ENCODE measurements at places on chromosomes 3 and 15.

DNA sequence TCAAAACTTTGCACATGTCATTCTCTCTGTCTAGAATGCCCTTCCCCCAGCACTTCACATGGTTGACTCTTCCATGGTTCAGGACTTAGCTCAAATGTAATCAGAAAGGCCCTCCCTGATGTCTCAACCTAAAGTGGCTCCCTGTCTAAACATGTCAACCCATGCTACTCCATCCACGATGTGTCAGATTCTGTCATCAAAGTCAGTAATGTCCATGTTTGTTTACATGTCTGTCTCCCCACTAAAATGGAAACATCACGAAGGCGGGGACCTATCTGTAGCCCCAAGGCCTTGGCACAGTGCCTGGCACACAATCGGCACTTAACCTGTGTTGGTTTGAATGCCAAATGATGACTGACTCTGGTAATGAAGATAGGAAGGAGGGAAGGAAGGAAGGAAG is 20.8 kb upstream of the SNTN start:
- no peak for DNase-seq

GRCh38 chr3:108301695-108302404 is 5.5 kb downstream of the HHLA2 start:
- DNase-seq = no peak

- DNase-seq = no peak
Measured at GRCh38 chr3:53728606-53729005, 117.6 kb downstream of the CHDH start.

DNA sequence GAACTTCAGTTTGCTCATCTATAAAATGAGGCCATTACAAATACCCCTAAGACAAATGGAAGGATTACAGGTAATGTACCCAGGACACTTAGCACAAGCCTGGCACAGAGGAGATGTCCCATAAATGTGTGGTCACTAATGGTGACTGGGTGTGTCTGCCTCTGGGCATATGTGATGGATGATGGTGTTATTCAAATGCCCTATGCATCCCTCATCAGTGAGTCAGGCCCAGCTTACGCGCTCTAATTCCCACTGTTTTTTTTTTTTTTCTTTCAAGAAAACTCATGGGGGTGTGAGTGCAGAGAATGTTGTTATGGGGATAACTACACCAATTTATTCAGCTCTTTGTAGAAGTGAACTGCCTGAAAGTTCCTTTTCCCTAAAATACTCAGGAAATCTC is 23.6 kb upstream of the KIF23 start:
- DNase-seq = no peak

DNA sequence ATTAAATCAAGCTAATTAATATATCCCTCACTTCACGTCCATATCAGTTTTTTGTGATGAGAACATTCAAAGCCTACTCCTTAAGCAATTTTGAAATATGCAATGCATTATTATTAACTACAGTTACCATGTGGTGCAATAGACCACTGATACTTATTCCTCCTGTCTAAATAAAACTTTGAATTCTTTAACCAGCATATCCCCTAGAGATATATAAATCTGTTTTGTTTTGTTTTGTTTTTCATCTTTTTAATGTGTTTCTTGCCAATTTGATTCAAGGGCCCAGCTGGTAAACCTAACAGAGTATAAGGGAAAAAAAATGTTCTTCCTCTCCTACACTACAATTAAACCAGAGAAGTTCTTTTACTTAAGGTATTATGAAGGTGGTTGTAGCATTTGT is 524.2 kb downstream of the NAALADL2 start:
- DNase-seq = no peak

GRCh38 chr3:93910097-93910496 is 63.6 kb downstream of the PROS1 start:
- no peak for DNase-seq

DNA sequence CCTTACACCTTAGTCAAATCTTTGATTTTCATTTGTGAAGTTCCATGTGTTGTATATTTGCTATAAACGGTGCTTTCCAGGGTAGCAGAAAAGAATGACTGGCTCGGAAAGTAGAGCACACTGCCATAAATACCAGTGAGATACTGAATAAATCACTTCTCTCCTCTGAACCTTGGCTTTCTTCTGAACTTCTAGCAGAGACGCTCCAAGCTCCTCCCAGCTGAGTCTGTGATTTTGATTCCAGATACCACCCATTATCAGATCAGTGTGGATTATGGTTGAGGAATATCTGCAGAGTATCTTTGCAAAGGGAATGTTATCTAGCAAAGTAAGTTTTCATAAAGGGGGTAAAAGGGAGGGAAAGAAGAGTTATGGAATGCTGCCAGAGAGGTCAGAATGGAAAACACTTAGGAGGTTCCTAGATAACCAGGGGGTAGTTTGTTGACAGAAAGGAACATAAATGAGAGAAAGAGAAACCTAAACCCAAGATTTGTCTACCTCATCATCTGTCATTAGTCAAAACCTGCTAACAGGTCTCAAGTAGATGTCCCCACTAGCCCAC is 98.5 kb upstream of the PSMD6 start:
- no peak for DNase-seq

- no peak for DNase-seq
Measured at GRCh38 chr3:148839805-148840204, 12.2 kb downstream of the CPB1 start.

GRCh38 chr3:154852515-154852914 is 227.6 kb upstream of the MME start:
- DNase-seq = no peak

- peak; percentile 3 for DNase-seq
Measured at GRCh38 chr15:91407269-91407889, 307.3 kb downstream of the SV2B start.

GRCh38 chr3:52036829-52037228 is 19.5 kb downstream of the DUSP7 start:
- no peak for DNase-seq

DNA sequence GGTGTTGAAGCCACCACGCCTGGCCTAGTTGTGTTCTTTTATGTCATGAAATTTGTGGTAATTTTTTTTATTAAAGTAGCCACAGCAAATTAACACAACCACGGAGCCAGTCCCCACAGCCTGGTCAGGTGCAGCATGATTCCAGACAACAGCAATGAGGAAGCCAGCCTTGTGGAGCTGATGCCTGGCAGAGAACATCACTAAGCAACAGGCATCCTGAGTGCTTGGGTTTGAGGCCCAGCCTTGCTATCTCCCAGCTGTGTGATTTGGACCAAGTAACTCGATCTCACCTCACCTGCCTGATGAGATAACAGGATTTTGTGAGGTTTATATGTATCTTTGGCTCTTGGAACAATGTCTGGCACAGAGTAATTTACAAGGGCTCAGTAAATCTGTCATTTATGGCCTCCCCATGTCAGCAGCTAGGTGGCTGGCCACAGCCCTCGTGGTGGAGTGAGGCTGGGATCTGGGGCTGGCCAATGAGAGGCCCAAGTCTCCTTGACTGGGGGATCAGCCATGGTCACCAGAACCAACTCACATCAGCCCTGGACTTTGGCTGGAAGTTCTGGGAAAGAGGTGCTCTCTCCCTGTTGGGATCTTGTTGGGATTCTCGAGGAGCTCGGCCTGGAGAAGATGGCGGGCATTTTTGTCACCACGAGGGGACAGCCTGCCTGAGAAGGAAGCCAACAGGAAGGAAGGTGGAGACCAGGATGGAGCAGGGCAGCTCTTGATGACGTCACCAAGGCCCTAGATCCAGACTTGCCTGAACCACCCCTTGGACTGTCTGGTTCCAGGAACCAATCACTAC is 22.8 kb upstream of the FLNB start:
- DNase-seq = no peak

DNA sequence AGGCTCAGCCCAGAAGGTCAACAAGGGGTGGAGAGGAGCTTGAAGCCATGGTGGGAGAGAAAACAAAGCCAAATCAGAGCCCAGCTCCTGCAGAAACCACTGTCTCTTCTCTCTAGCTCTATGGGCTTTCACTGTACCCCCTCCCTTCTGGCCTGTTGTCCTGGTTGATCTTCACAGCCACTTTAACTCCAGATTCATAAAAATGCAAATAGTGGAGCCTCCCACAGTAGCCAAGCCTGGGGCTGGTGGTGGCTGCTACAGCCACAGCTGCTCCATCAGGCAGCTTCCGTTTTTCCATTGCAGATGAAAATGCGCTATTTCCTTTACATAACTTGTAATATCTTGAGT is 20.7 kb upstream of the CAV3 start:
- DNase-seq = no peak

DNA sequence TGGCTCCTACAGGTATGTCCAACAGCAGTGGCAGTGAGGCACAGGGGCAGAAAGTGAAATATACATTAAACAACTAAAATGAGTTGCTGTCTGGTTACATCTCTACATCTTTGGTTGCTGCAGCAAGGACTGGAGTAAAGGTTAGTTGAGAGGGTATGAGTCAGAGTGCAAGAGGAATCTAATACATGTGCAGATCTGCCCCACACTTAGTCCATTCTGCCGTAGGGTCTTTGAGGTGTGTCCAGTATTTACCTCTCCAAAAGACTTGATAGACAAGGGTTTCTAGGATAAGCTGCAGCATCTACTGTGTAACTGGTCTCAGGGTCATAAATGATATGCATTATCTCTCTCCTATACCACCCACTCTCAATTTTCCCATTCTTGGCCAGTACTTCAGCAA is 6.2 kb upstream of the NEDD4 start:
- no peak for DNase-seq

DNA sequence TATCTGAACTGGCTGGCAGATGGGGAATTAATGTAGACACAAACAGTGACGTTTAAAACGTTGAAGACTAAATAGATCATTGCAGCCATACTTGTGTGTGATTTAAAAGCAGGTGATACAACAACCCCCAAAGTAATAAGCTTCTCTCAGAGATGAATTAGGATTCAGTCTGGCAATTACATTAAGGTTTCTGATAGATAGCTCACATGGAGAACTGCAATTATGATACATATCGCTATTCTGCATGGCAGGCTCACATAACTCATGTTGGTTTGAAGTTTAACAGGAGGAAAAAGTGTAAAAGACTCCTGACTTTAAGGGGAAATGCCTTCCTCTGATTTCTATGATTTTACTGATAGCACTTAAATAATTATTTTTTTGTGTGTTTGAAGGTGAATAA is 196.9 kb downstream of the CLSTN2 start:
- no peak for DNase-seq

GRCh38 chr3:126685021-126685420 is 19.0 kb upstream of the CHCHD6 start:
- no peak for DNase-seq

GRCh38 chr3:10625323-10625722 is 119.9 kb upstream of the ATP2B2 start:
- DNase-seq = no peak

GRCh38 chr3:15315003-15315402 is 17.4 kb downstream of the SH3BP5 start:
- no peak for DNase-seq

GRCh38 chr3:183172051-183172639 is 9.6 kb upstream of the LAMP3 start:
- no peak for DNase-seq

DNA sequence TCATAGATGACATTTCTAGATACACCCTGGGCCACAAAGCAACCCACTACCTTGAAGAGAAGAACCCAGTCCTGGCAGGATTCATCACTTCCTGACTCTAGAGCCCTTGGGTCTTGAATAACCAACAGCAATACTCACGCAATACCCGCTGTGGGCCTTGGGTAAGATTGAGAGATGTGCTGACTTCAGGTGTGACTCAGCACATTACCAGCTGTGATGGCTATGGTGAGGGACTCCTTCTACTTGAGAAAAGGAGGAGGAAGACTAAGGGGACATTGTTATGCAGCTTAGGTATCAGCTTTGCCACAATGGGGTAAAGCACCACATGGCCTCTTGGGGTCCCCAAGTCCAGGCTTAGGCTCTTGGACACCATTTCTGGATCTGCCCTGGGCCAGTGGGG is 14.9 kb downstream of the C3orf33 start:
- DNase-seq = no peak

DNA sequence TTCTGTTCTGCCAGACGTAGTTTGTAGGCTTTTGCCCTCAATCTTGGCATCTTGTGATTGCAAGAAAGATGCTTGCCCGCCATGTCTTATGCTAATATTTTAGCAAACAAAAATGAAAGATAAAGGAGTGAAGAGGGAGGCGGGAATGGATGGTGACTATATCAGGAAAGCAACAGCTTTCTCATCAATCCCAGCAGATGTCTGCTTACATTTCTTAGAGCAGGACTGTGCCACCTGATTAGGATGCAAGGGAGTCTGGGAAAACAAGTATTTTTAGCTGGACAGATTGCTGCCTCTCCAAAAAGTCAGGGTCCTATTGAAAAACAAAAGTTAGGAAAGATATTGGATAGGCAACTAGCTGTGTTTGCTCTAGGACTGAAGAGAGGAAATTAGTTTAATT is 34.6 kb upstream of the DPH6 start:
- no peak for DNase-seq

DNA sequence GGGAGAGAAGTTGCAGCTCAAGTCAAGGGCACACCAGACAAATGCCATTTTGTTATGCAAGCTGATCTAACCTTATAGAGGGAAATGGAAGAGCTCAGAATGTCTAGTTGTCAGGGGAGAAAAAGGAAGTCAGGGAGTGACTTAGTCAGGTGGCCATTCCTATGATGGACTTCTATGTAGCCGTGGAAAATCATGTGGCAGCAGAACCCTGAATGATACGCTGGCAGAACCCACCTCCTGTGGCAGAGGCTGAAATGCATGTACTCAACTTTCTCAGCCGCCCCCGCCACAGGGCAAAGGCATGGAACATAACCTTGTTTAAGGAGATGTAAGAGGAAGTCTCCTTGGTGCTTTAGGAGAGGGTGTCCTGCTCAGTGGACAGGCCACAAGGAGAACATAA is 37.7 kb upstream of the PARL start:
- DNase-seq = no peak

- no peak for DNase-seq
Measured at GRCh38 chr3:119659606-119660291, 640 bp downstream of the POPDC2 start.

DNA sequence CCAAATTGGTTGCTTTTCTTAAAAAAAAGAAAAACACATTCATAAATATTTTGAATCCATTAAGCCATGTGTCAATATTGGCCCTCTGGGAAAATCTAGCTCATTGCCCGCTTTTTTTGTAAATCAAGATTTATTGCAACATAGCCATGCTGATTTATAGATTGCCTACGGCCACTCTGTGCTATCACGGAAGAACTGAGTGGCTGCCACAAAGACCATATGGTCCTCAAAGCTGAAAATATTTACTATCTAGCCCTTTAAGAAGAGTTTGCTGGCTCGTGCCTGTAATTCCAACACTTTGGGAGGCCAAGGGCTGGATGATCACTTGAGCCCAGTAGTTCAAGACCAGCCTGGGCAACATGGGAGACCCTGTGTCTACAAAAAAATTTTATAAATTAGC is 45.9 kb downstream of the IL5RA start:
- DNase-seq = no peak

- no peak for DNase-seq
Measured at GRCh38 chr3:195451373-195452015, 8.7 kb upstream of the ACAP2 start.

Measured in effector memory CD8-positive, alpha-beta T cell (primary cell).